HFFc6 (cell line): ENCODE measurements at places on chromosomes 1 and 21.

- no peak for DNase-seq
These were observed 29.4 kb downstream of the VAV3 start for GRCh38 chr1:107935396-107936064.

- peak; percentile 30 for DNase-seq
These were observed 6.2 kb upstream of the LAPTM5 start for GRCh38 chr1:30763651-30764248.

- DNase-seq = no peak
These were observed 145.6 kb downstream of the GDAP2 start for GRCh38 chr1:117783606-117784396.

DNA sequence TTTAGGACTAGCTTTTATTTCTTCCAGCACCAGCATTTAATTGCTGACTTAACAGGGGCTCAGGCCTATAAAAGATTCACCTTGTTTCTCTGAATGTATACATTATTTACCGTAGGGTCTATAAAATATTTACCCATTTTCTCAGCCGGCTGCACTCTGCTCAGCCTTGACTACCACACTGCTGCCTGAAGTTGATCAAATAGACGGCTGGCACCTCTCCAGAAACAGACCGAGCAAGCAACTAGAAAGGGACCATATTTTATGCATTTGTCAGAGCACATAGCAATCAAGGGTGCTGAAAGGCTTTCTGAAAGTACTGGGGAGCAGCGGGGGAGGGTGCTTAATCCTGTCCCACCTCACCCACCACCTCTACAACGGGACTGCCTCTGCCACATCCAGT, 64.7 kb upstream of the FGGY start:
- no peak for DNase-seq

DNA sequence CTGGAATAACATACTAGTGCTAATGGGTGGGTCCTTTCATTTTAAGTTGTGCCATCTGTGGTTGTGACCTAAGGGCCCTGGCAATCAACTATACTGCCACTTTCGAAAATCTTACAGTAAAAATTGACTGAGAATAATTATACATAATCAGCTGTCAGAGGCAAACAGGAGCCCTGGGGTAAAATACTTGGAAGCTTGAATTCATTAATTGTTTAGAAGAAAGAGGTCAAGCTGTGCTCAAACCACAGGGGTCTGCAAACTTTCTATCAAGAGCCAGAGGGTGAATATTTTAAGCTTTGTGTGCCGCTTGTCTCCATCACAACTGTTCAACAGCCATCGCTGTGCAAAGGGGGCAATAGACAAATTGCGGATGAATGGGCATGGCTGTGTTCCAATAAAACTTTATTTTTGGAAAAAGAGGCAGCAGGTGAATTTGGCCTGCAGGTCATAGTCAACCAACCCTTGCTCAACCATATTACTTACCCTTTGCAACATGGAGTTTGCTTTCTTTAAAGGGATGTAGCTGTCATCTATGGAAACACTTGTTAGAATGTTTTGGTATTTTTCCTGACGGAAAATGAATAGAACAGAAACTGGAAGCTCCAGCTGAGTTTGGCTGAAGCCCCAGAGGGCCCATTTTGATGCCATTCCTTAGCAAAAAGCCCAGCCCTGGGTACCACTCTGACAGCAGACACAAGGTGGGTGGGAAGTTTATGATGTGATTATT, 35.7 kb upstream of the USP1 start:
- DNase-seq = no peak

DNA sequence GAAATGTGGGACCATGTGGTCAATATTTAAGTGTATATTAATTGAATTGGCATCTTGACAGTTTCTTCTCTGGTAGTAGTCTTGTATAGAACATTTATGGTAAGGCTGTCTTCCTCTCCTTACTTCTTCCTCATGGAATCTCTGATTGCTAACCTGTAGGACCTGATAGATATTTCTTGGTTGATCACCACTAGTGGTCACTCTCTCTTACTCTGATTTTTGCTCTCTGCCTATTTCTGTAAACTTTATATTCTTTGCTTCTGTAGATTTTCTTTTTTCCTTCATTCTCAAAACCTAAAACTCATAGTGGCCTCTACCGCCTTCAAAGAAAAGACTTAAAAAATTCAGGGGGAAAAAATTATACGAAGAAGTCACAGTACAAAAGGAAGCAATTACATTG, 21.2 kb downstream of the MAST2 start:
- DNase-seq = no peak

DNA sequence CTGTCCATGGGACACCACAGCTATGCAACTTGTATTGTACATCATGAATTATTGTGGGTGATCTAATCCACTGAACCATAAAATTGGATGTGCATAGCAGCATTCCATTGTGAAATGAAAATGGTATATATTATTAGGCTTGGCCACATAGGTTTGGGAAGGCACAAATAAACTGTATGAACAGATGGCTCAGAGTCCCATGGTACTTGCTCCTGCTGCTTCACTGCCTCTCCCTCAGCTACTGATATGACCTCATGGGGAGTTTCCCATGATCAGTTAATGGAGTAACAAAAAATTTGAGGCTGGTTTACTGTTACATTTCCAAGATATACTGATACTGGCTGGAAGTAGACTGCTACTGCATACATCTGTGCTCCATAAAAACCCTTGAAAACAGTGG, 152.7 kb upstream of the NEGR1 start:
- peak; percentile 5 for DNase-seq

- no peak for DNase-seq
These were observed 8.0 kb downstream of the BATF3 start for GRCh38 chr1:212691561-212692071.

GRCh38 chr1:198773030-198773429, 134.2 kb downstream of the PTPRC start:
- no peak for DNase-seq

- DNase-seq = peak; percentile 89
These were observed 75.4 kb downstream of the UBE4B start for GRCh38 chr1:10108134-10108663.

GRCh38 chr21:24941316-24942185, 665.7 kb downstream of the MRPL39 start:
- no peak for DNase-seq

DNA sequence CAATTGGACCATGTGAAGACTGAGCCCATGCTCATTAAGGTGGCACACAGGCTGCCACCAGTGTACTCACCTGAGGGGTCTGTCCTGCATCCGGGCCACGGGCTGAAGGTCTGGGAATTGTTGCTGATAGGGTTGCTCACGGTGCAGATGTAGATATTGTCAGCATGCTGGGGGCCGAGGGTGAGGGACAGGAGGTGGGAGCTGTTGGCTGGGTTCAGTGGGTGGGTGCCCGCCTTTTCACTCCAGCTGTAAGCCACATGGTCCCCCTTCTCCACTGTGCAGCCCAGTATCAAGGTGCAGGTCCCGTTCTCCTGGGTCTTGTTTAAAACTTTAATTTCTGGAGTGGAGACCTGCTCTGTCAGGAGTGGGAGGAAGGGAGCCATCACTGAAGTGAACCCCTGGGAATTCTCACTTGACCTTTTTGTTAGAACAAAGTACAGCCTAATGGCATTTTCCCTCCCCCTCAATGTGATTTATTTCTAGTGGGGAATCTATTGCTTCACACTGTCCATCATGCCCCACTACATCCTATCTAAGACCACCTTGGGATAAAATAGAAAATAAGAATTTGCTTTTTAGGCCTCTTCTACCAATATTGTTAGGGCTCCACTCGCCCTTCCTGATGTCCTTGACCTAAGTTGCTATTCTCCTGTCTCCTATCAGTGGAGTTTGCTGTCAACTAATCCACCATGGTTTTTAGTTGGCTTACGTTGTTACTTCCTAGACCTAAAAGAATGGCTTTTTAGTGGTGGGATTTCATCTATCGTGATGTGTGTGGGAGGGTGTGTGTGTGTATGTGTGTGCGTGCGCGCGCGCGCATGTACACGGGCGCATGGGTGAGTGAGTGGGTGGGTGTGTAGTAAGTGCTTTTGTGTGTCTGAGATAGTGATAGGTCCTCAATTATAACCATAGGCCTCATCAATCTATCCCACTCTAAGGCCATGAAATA, 12.0 kb downstream of the SLAMF1 start:
- no peak for DNase-seq

GRCh38 chr1:59604191-59604590, 210.6 kb upstream of the HOOK1 start:
- no peak for DNase-seq

- DNase-seq = no peak
These were observed 619.3 kb downstream of the PTPRU start for GRCh38 chr1:29855561-29856160.

GRCh38 chr1:172815740-172816139, 156.8 kb downstream of the FASLG start:
- no peak for DNase-seq

GRCh38 chr1:89953131-89953626, 41.7 kb upstream of the ZNF326 start:
- DNase-seq = peak; percentile 97

DNA sequence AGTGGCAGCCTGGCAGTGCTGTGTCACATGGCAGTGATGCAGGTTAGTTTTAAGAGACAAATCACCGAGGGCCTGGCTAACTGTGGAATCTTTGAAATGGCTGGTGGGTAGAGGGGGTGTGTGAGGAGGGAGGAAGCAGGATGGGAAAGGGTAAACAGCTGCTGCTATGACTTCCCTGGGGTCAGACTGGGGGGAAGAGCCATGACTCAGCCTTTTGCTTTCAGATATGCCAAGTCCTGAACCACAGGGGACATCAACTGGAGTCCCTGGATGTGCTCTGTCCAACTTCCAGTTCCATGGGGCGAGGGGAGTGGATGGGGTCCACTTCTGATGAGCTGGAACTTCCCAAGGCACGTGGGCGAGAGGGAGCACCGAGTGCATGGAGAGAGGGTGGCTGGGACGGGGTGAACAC, 121.1 kb upstream of the ADAR start:
- no peak for DNase-seq

- peak; percentile 90 for DNase-seq
These were observed 3.6 kb upstream of the MXRA8 start for GRCh38 chr1:1361982-1362423.

DNA sequence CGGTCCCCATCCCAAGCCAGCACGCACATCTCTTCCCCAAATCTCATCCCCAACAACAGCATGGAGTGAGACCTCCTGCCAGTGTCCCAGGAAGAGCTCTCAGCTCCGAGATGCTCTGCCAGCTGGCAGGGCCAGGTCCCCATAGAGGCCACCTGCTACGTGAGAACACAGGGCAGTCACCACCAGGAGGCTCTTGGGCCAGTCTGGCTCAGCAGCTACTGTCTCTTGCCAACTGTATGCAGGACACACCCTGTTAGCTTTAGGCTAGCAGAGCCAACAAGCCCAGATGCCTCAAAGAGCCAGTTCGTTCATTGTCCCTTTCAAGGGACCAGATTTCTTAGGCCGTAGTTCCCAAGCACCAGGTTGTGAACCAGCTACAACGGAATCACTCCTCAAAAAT, 36.9 kb downstream of the FBXO2 start:
- no peak for DNase-seq

DNA sequence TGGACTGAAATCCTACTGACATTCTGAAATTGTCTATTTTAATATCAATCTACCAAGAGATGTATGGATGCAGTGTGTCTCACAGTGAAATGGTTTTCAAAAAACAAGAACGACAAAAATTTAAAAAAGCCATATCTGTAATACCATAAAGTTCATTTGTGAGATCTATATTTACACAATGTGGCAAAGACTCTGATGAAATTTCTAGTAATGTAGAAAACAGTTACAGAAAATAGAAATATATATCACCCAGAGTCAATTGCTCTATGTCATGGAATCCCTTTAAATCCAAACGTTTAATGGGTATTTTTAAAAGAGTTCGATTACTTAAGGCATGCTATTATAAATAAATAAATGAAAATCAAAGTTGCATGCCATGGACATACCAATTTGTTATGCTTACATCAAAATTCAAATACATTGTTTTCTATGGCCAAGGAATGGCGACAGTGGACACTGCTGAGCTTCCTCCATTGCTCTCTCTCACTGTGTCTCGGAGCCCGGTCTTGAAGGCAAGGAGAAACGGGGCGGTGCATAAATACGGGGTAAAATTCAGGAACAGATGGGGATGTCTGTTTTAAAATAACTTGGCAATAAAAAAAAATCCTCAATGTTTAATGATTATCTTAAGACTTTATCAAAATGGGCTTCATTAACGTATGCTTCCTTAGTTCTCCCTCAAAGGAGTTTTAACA, 37.0 kb upstream of the SAMSN1 start:
- DNase-seq = no peak

GRCh38 chr1:218165701-218166114, 119.4 kb upstream of the RRP15 start:
- no peak for DNase-seq

DNA sequence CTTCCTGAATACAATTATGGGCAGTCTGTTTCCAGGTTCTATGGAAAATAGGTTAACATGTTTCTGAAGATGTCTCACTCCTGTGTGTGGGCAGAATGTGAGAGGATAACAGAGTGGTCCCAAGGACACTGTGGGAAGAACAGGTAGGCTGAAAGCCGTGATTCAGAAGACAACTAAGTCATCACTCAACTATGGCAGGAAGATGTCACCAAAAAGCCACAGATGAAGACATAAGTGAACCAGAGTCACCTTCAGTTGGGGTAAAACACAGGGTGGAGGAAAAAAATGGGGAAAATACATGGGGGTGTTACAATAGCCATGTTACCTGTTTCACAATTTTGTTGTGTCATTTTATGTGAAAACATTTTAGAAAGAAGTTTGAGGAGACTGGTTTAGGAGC, 75.1 kb downstream of the UCHL5 start:
- DNase-seq = no peak

- DNase-seq = no peak
These were observed 40.9 kb upstream of the ZBTB18 start for GRCh38 chr1:244010191-244010590.

DNA sequence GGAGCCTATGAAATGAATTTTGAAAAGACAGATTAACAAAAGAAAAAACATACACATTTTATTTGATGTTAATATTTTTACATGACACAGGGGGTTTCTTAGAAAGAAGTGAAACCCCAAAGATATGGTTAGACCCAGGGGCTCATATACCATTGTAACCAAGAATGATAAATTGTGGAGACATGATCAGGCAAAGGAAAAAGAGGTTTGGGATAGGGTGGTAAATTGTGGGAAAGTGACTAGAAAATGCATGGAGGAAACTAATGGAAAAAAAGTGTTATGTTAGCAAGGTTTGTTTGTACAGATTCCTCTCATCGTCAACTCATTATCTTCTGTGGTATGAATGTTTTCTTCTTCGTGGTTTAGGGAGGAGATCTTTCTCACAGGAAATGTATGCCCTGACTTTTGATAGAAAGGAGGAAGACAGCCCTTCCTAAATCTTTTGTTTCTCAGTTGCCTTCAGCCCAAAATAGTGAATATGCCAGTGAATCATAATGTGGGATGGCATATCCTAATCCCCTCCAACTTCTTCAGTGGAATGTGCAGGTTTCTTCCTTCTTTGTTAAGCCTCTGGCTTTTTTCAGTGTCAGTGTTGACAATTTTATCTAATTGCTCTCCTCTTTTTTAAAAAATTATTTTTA, 140.4 kb upstream of the UBE2U start:
- peak; percentile 47 for DNase-seq

- no peak for DNase-seq
These were observed 418.2 kb downstream of the FAM72C start for GRCh38 chr1:143553627-143554026.

GRCh38 chr1:164703960-164704411, 145.0 kb downstream of the PBX1 start:
- no peak for DNase-seq

- no peak for DNase-seq
These were observed 3.0 kb downstream of the EPS15 start for GRCh38 chr1:51515982-51516648.

- no peak for DNase-seq
These were observed 995 bp upstream of the KIF26B start for GRCh38 chr1:245153552-245154428.
